ENCODE measurements at places on chromosomes 4 and X.
A peak's percentile ranks its signal among the peaks of the same experiment; 100 is the strongest.

DNA sequence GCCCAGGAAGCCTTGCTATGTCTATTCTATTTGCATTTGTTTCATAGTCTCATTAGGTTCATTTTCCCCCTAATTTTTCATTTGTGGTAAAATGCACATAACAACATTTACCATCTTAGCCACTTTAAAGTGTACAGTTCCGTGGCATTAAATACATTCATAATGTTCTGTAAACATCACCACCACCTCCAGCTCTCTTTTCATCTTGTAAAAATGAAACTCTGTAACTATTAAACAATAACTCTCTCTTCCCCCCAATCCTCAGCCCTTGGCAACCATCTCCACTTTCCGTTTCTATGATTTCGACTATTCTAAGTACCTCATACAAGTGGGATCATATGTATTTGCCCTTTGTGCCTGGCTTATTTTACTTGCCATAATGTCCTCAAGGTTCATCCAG is 19.9 kb downstream of the ARHGEF38 start:
- ATAC-seq: no peak

- ATAC-seq: no peak
Measured at GRCh38 chr4:137896221-137896737, 345.9 kb downstream of the SLC7A11 start.

GRCh38 chrX:123962006-123962467 is 531 bp downstream of the STAG2 start:
- ATAC-seq: no peak

DNA sequence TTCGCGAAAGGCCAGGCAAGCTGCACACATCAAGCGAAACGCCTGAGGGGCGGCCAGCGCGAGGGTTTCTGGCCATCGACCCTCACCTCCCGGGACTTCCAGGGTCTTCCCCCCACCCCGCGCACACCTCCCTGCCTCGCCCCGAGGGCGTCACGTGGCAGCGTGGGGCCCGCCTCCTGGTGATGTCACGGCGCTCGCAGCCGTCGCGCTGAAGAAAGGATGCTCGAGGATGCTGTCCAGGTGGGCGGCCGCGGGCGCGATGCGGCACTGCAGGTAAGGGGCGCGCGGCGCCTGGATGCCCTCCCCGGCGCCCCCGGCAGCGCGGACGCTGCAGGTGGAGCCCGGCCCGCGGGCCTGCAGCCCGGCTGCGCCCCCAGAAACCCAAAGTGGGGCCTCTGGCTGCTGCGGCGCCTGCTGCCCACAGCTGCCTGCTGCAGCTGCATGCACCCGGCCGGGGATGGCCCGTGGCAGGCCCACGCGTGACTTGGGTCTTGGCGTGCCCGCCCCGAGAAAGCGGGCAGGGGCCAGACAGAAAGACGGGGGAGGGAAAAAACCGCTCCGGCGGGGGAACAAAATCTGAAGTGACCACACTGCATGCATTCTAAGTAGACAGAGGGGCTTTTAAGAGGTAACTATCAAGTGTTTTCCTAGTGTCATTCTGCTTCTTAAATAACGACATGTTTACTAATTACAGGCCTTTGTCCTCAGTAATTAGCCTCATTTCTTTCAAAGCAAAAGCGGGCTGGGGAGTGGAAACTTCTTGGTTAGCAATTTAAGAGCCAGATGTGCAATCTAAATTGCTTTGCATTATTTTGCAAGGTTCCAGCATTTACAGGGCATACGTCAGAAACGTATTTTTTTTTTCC is 1.7 kb downstream of the CLCN4 start:
- peak; percentile 49 for ATAC-seq

- ATAC-seq: no peak
Measured at GRCh38 chrX:136999024-136999423, 34.8 kb downstream of the GPR101 start.

GRCh38 chrX:27057883-27058282 is 405.3 kb downstream of the PPP4R3C start:
- ATAC-seq: no peak

DNA sequence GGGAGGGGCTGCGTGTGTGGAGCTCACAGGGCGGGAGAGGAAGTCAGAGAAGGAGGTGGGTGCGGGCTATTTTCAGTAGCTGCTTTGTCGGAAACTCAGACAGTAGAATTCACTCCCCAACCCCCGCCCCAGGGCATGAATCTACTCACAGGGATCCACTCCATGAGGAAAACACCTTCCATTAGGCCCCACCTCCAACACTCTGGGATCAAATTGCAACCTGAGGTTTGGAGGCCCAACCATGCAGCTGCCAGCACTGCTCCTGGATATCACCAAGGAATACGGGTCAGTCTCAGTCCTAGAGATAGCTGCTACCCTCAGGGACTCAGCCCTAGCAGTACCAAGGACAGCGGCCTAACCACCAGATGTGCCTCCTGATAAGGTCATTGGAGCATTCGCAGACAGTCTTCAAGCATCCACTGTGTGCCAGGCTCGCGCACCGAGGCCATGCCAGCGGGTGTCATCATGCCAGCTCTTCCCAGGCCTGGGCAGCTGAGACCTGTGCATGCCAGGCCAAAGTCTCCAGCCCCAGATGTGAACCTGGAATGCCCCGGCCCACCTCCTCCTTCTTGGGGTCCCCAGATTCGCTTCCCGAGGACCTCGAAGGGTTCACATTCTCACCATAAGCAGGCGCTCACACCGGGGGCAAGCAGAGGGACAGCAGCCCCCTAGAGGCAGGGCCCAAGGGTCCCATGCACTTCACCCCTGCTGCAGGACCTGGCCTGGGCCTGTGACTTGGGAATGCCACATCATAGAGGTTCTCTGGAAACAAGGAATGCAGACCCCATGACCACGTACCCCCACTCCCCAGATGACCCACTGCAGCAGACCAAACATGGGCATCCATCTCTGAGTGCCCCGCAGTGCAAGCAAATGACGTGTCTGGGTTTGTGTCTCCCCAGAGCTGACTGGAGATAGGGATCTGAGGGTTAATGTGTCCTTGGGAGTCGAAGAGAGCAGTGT is 102.3 kb downstream of the ADRA2C start:
- ATAC-seq: no peak

DNA sequence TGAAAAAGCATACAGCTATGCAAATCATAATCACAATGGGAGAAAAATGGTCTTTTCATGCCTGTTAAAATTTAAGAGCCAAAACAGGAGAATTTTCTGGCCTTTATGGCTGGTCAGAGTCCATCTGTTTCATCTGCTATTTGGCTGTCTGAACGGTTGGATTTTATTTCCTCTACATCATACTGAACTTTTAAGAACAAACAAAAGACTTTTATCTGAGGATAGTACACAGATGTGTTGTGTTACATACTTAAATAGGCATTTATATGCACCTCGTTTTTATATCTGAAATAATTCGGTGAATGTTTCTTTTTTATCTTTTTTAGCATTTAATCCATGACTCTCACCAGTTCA is 18.0 kb upstream of the WWC2 start:
- no peak for ATAC-seq

DNA sequence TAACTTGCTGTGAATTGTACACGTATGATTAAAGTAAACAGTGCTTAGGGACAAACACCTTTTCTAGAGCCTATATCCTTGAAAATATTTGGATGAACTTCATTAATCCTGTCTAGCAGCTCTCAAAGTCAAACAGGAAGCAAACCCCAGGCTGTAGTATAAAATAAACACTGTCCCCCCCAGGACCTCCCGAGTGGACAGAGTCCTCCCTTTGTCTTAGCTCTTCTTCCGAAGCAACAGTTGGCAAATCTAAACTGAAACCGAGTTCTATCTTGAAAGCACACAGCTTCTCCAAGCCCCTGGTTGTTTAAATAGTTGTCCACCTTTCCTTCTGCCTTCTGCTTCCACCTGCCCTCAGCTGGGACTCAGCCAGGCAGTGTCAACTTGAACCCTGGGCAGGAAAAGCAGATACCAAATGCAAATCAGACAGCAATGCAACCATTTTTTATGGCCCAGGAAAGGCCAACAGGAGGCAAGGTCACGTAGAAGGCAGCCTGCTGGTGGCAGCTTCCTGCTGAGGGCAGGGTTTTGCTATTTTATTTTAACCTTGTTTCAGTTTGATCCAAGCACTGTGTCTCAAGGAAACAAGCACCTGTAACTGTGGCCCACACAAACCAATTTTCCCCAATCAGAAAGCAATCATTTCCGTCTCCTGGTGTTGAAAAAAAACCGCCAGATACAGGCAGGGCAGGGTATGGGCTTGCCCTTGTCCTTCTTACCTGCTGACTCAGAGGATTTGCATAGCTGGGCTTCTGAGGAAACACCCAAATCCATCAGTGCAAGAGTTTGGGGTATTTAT is 110.3 kb upstream of the KIT start:
- peak; percentile 60 for ATAC-seq

DNA sequence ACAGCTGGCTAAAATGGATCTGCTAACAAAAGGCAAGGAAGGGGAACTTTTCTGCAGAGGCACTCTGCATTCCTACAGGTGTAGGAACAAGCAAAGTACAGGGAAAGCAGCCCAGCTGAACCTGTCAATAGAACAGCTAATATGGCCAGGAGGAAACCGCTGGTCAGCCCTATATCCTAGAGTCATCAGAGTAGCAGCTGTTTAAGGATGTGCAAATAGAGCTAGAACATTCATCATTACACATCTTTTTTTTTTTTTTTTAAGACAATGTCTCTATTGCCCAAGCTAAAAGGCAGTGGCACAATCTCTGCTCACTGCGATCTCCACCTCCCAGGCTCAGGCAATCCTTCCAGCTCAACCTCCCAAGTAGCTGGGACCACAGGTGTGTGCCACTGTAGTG is 163.0 kb downstream of the BTC start:
- peak; percentile 55 for ATAC-seq

GRCh38 chrX:13250826-13251580 is 68.8 kb downstream of the ATXN3L start:
- ATAC-seq: no peak

DNA sequence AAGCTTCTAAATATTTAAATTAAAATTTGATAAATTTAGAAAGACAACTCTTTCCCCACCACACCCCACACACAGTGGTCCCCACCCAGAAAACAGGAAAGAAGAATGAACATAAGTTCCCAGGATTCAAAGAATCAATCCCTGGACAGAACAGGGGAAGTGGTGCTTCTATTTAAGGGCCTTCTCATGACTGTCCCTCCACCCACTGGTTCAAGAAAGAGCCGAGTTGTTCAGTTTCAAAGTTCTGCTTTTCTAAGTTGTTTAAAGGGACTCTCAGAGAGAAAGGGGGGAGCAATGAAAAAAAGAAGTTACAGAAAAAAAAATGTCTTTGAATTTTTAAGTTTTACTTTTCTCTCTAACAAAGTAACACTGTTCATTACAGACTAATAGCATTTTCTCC is 195.8 kb downstream of the PDGFC start:
- ATAC-seq: no peak

GRCh38 chr4:142248946-142249345 is 597.2 kb downstream of the INPP4B start:
- ATAC-seq: no peak

DNA sequence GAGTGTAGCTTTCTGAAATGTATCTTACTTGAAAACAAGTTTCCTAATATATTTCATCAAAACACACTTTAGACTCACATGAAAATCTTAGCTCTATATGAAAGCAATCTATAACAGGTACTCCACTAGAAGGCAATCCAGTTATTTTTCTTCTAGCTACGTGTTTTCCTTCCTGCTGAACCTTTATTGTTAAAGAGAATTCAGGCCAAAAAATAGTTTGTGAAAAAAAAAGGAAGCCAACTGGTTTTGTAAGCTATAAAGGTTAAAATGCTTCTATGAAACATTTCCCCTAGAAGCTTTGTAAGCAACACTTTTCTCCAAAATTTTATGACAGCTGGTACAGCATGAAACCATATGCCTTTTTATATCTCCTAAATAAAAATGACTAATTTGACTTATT is 304.7 kb upstream of the DIAPH2 start:
- ATAC-seq: no peak

- no peak for ATAC-seq
Measured at GRCh38 chr4:82901183-82901718, 716 bp downstream of the THAP9 start.

DNA sequence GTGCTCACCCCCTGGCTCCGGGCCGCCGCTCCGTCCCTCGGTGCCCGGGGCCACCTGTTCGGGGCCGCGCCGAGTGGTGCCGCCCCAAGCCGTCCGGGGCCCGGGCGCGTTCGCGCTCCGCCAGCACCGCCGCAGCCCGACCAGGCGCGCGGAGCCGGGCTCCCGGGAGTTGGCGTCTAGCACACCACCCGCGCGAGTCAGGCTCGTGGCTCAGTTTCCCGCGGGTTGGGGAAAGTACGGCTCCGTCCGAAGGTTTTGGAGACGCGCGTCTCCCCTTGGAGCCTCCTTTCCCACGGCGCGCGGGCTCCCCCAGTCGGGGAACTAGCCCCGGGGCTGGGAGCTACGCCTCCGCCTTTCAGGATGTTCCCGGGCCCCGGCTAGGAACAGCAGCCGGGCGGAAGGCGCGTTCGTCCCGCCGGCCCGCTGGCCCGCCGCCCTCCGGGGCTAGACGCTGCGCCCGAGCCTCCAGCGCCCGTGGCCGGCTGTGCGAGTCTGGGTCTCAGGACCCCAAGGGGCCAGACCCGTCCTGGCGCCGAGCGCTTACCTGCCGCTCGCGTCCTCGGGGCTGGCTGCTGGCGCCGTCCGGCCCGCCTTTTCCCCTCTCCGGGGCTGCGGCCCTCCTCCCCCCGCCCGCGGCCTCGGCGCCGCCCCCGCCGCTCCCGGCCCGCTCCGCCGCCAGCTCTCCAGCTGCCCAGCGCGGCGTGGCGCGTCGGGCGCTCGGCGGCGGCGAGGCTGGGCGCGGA is at the start of gene ADGRG2:
Gene ADGRG2, minus strand, starts transcription at position 571 of the 743 bp plus-strand sequence. CDS start 53,634 bp downstream, outside the sequence.
- ATAC-seq: no peak

DNA sequence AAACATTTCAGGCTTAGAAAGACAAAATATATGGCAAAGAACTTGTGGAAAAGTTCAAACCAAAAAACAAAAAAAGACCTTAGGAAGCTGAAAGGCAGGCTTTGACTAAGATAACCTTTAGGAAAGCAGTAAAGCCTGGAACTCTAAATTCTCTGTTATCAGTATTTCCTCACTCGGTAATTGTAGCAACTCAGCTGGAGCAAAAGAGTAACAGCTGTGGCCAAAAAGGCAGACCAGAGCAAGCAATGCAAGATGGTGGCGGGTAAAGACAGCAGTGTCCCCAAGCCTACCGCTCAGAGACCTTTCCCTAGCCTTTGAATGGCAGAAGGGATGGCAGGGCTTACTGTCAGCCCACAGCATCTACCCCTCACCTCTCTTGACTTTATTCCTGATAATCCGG is 63.1 kb upstream of the KLHL13 start:
- no peak for ATAC-seq

DNA sequence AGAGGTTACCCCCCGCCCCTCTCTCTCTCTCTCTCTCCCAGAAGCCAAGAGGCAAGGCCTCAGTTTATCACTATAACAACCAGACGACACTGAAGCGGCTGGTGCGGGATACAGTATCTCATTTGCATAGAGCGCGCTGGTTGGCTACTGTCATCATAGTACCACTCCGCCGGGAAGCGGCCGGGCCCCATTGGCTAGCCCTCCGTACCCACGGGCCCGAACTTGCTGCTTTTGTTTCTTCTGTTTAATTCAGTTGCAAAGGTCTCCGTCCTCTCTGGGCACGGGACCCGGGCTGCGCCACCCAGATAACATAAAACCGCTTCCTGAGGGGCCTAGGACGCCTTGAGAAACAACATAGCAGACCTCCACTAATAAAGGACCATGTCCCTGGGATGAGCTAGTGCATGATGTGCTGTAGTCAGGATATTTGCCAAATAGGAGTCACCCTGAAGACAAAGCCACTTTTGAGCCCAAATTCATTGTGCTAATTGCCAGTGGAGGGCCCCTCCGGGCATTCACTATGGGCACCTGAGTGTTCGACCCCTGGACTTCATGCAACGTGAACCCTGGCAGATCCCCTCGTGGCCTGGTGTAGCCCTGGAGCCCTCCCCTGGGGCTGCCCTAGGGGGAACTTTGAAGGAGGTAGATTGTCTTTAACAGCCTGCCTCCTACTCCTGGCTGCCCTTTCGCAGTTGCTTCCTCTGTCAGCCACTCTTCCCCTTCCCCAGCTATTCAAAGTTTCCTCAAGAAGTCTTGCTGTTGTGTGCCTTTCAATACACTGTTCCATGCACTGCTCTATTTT is at the start of gene PCYT1B:
Gene PCYT1B, minus strand, starts transcription at position 91 of the 802 bp plus-strand sequence. CDS start 242 bp downstream, outside the sequence.
- peak; percentile 93 for ATAC-seq

Data from esophagus mucosa (tissue), 1 donor.